ENCODE measurements at places on chromosomes 16 and 17. TPM values are rescaled to one million over a fixed set of nuclear protein-coding genes. Genes with fewer than 3 reads are reported as not detected.
A peak's percentile ranks its signal among the peaks of the same experiment; 100 is the strongest.

SPATA22 gene
- not detected for total RNA-seq

ST6GALNAC2 gene
- 0.51 TPM for total RNA-seq

WFDC1 gene
- total RNA-seq = not detected

KRT222 gene
- total RNA-seq = not detected

GRCh38 chr16:84475643-84476240 is 28.7 kb downstream of the MEAK7 start:
- no peak for DNase-seq

GRCh38 chr17:42682722-42683403 is 532 bp downstream of the CNTNAP1 start:
- DNase-seq = peak; percentile 56

DNA sequence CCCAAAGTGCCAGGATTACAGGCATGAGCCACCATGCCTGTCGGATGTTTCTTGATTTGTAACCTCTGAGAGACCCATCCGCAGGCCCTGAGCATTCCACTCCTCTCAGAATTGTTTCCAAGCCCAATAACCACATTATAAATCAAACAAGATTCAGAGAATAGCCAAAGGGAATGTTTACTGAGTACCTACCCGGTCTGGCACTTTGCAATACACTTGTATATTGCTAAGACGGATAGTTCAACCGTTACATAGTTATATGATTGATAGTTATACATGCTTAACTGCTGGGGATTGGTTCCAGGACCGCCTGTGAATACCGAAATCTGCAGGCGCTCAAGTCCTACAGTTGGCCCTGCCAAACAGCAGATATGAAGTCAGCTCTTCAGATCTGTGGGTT is 3.0 kb upstream of the KAT8 start:
- no peak for DNase-seq

GRCh38 chr16:3038256-3038655 is 1.5 kb upstream of the BICDL2 start:
- no peak for DNase-seq

DNA sequence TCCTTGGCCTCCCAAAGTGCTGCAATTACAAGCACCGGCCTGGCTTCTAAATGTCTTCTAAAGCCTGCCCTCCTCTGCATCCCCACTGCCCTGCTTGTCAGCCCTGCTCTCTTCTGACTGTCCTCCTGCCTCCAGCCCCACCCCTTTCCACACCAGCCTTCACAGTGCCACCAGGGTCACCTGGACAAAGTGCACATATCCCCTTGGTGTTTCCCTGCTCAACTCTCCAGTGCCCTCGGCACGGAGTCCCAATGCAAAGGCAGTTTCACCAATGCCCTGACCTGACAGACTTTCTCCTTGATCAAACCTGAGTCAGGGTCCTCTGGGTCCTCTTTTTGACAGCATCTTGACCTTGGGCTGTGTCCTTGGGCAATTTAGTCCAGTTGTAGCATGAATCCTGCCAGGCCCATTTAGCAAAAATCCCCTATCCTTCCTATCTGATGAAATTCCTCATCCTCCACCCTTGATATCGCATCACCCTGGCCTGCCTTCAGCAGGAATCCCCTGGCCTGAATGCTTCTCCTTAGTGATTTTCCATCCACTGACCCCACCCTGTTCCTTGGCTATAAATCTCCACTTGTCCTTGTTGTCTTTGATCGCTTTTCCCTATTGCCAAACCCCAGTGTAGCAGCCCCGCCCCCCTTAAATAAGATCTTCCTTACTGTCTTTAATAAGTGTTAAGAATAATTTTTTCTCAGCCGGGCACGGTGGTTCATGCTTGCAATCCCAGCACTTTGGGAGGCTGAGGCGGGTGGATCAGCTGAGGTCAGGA is 42.7 kb upstream of the ETV4 start:
- no peak for DNase-seq

DNA sequence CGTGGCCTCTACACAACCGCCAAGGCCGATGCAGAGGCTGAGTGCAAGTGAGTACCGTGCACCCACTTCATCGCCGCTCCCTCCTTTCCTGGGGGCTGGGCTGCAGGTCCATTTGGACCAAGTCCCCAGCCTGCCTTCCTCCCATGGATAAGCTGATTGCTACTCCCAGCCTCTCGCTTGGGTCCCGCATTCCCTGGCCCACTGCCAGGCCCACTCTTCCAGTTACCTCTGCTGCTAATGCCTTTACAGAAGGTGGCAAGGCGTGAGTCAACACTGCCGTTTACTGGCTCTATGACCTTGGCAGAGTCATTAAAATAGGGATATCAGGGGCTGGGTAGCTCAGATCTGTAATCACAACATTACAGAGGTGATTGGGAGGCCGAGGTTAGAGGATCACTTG is 11.2 kb downstream of the SULT1A2 start:
- no peak for DNase-seq

DNA sequence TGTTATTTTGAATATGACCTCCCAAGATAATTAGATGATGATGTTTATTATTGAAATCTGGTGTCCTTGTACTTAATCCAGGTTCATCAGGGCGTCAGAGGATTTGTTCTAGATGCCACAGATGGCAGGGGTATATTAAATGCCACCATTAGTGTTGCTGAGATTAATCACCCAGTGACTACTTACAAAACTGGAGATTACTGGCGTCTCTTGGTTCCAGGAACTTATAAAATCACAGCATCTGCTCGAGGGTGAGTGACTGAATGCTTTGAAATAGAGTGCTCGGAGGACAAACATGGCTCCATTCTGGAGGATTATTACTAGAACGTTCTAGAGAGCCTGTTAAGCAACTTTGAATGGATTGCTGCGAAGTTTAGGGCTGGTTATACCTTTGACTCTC is 33.5 kb upstream of the GOSR1 start:
- no peak for DNase-seq

DNA sequence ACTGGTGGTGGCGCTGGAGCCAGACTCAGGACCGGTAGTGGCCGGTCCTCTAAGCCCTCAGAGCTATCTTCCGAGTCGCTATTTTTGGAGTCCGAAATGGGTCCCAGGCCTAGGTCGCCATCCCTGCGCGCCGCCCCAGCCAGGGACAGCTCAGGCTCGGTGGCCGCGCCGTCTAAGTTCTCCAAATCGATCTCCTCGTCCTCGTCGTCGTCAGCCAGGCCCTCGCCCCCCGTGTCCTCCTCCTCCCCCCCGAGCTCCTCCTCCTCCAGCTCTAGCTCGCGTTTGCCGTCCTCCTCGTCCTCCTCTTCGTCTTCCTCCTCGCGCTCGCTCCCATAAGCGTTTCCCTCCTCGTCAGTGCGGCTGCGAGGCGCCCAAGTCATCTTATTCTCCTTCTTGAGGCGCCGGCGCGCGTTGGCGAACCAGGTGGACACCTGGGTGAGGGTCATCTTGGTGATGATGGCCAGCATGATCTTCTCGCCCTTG is 1.6 kb downstream of the IRX3 start:
- no peak for DNase-seq

GRCh38 chr17:72422505-72423285 is 301.9 kb downstream of the SOX9 start:
- peak; percentile 71 for DNase-seq

GRCh38 chr17:34909040-34909439 is 52.2 kb downstream of the CCT6B start:
- DNase-seq = no peak

- DNase-seq = no peak
These were observed 6.8 kb downstream of the ACD start for GRCh38 chr16:67653128-67653788.

GRCh38 chr17:36939802-36940312 is 2.6 kb downstream of the LHX1 start:
- no peak for DNase-seq

GRCh38 chr17:42748908-42749798 is 4.3 kb upstream of the EZH1 start:
- no peak for DNase-seq

DNA sequence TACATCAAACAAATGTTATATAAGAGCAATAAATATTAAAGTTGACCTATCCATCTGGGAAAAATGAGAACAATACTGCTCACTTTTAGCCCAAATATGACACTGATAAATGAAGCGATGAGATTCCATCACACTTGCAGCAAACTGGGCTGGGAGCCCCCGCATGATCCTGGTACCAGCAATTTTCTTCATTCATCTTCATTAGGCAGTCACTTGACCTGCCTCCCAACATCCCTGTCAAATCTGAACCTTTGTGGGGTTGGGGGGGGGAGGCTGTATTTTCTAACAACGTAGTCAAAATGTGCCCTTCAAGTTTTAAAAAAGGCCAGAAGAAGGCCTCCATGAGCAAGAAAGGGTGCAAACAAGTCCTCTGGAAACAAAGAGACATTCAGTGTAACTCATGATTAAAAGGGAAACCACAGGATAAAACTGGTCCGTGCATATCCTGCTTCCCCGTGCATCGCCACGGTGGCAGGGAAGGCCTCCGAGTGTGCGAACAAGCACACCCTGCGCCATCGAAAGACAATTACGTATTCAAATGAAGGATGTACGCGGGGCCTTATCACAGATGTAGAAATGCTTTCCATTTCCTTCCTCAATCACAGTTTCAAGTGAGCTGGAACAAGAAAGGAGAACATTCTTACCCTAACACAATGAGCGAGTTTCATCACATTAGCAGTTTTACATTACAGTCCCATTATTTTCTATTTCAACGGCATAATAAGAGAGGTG is 48.4 kb downstream of the TOX3 start:
- DNase-seq = no peak

DNA sequence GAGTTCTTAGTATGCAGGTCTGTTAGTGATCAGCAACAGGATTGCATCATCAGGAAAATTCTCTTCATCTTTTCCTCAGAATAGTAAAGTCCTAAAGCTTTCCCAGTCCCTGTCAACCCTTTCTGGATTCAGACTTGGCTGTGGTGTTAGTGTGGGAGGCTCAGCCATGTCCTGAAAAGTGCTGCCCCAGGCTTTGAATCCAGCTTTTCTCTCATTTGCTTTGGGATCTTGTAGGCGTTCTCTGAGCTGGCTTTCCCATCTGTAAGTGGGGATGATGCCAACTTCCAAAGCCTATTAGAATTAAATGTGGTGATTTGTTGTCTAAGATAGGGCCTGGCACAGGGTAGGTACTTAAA is 3.0 kb downstream of the ALKBH5 start:
- DNase-seq = no peak

- peak; percentile 95 for DNase-seq
These were observed 7.4 kb downstream of the KDM6B start for GRCh38 chr17:7841396-7841914.

All from activated CD4-positive, alpha-beta memory T cell treated with anti-CD3 and anti-CD28 coated beads for 36 hours (primary cell).